ENCODE measurements at places on chromosomes 2 and 18. TPM values are rescaled to one million over a fixed set of nuclear protein-coding genes. Genes with fewer than 3 reads are reported as not detected.

Gene EFHD1
- total RNA-seq: 0.16 TPM

Gene CDK15
- not detected for total RNA-seq

Gene OTOS
- total RNA-seq: not detected

Gene SERPINB11
- total RNA-seq: not detected

Gene TMEM37
- total RNA-seq: 0.49 TPM

Gene PDIA6
- 437 TPM for total RNA-seq

Gene UBXN4
- total RNA-seq: 43.2 TPM

Gene DLX1
- not detected for total RNA-seq

Gene TFCP2L1
- not detected for total RNA-seq

Gene CCL20
- 0.49 TPM for total RNA-seq

Gene C2orf92
- 4.0 TPM for total RNA-seq

Gene TLX2
- total RNA-seq: not detected

Gene CPO
- total RNA-seq: 0.19 TPM

Gene SNORC
- total RNA-seq: 0.63 TPM

Gene C2orf78
- not detected for total RNA-seq

Gene STAT4
- under 0.01 TPM for total RNA-seq

Gene KCNE4
- total RNA-seq: 0.65 TPM

Gene CCDC121
- total RNA-seq: 1.8 TPM

Gene TBC1D8
- total RNA-seq: 92.5 TPM

Gene CYBRD1
- total RNA-seq: 22.2 TPM

Gene LAPTM4A
- 170 TPM for total RNA-seq

Gene HOXD10
- 0.49 TPM for total RNA-seq

Gene TMEM17
- 0.65 TPM for total RNA-seq

Gene IL36B
- not detected for total RNA-seq

Gene GALNT13
- under 0.01 TPM for total RNA-seq

Gene AGXT
- total RNA-seq: not detected

Gene HNMT
- total RNA-seq: 4.4 TPM

Gene SIX3
- not detected for total RNA-seq

Gene SULT1C4
- total RNA-seq: 82.8 TPM

Gene NCL
- total RNA-seq: 108 TPM

Gene ALKAL2
- not detected for total RNA-seq

Gene RIT2
- total RNA-seq: not detected

Gene SP110
- 9.7 TPM for total RNA-seq

Gene HOXD13
- not detected for total RNA-seq

Gene CASP10
- 59.7 TPM for total RNA-seq

Gene INSIG2
- total RNA-seq: 26.8 TPM

Gene LINC00305
- total RNA-seq: not detected

Gene IL18R1
- 0.82 TPM for total RNA-seq

Gene NPHP1
- total RNA-seq: 1.9 TPM

Gene POTEE
- total RNA-seq: 0.16 TPM

Gene TMEM247
- total RNA-seq: not detected

Gene RAX
- total RNA-seq: not detected

Gene ARL4C
- 4.5 TPM for total RNA-seq

Gene UGT1A8
- total RNA-seq: not detected

Gene SCN7A
- not detected for total RNA-seq

Gene FAM124B
- total RNA-seq: 64.1 TPM

Gene CDCA7
- total RNA-seq: 7.3 TPM

Gene CHAC2
- total RNA-seq: 3.9 TPM

Gene KLHL14
- 0.16 TPM for total RNA-seq

Gene TTR
- total RNA-seq: not detected

Gene UGGT1
- total RNA-seq: 82.3 TPM

Gene IL1F10
- total RNA-seq: not detected

Gene MAP3K19
- not detected for total RNA-seq

Gene SP5
- not detected for total RNA-seq

Gene OR6B2
- not detected for total RNA-seq

Gene LYPD1
- total RNA-seq: 3.1 TPM

Gene ANKRD30BL
- total RNA-seq: not detected

Gene CHRND
- not detected for total RNA-seq

Gene NOL4
- not detected for total RNA-seq

Measured in bladder microvascular endothelial cell (primary cell).